NCI-H1048 (cell line): ENCODE measurements at places on chromosomes 5 and 9.

- DNase-seq, result no peak
Observed at GRCh38 chr5:147547730-147548129, 37.9 kb upstream of the DPYSL3 start.

- DNase-seq, result no peak
Observed at GRCh38 chr5:150789943-150790611, 11.5 kb downstream of the SMIM3 start.

- no peak for DNase-seq
Observed at GRCh38 chr9:7376833-7377232, 422.7 kb downstream of the DMAC1 start.

DNA sequence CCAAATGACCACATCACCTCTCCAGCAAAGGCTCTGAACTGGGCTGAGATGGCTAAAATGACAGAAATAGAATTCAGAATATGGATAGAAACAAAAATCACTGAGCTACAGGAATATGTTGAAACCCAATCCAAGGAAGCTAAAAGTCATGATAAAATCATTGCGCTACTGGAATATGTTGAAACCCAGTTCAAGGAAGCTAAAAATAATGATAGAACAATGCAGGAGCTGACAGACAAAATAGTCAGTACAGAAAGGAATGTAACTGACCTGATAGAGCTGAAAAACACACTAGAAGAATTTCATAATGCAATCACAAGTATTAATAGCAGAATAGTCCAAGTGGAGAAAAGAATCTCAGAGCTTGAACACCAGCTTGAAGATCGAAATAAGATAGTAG, 394.9 kb upstream of the GRAMD2B start:
- DNase-seq, result no peak

GRCh38 chr5:178318382-178318781, 85.8 kb upstream of the PHYKPL start:
- DNase-seq, result no peak
